ENCODE measurements at places on chromosomes 2 and 18. TPM values are rescaled to one million over a fixed set of nuclear protein-coding genes. Genes with fewer than 3 reads are reported as not detected.

The GKN1 gene
- total RNA-seq, result not detected

DNA sequence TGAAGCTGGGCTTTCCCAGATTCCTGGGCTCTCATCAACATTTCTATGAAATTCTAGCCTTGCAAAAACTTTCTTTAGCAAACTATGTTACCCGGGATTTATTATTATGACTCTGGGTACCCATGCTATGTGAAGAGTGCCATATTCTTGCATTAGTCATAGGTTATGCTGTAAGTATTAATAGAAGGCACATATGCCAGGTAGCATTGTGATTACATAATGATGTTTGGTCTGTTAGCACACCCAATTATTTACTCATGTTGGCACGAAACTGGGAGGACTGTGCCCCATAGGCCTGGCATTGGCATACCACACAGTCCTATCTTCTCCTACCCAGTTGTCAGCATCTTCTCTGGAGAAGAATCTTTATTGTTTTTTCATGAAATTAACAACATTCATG is 171.0 kb downstream of the SLC4A3 start:
- no peaks in the 10 kb centered on the region for H3K4me1 ChIP-seq
- H3K36me3 ChIP-seq, result no peaks in the 10 kb centered on the region
- DNase-seq, result no peak
- H3K27me3 ChIP-seq, result peaks cover 5% of the 10 kb centered on the region

The GCG gene
- not detected for total RNA-seq

- no peaks in the 10 kb centered on the region for H3K36me3 ChIP-seq
- no peak for DNase-seq
- H3K4me3 ChIP-seq, result no peak overlapping the region
- no peak overlapping the region for H3K27ac ChIP-seq
- H3K27me3 ChIP-seq, result no peaks in the 10 kb centered on the region
Observed at GRCh38 chr2:145422576-145422975, 902.7 kb upstream of the ZEB2 start.

DNA sequence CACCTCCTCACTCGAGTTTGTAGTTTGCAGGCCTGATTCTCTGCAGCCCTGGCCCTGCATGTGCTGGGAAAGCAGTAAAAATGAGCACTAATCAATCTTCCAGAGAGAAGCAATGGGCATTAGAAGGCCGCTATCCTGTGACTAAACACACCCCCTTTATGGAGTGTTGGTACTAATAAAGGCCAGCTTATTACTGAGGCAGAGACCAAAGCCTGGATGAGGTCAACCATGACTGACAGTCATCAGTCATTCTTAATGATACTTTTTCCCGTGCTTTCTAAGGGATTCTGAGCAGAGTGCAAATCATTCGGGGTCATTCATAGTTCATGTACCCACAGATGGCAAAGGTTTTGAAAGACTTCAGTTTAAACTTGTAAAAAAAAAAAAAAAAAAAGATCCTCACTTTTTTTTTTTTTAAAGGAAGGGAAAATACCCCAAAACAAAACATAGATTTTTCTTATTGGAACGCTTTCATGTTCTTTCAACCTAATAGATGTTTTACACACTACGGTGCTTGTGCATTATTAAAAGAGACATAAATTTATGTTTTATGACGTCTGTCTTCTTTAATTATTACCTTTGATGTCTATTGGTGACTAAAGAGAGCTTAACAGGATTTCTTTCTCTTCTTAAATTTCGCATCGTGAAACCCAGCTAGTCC is 13.2 kb downstream of the TSHZ1 start:
- H3K27ac ChIP-seq, result no peak overlapping the region
- H3K4me3 ChIP-seq, result no peak overlapping the region
- DNase-seq, result no peak
- H3K4me1 ChIP-seq, result peaks cover 18% of the 10 kb centered on the region
- H3K27me3 ChIP-seq, result no peaks in the 10 kb centered on the region

GRCh38 chr2:69033461-69034095 is 20.6 kb downstream of the ANTXR1 start:
- peaks cover 42% of the 10 kb centered on the region for H3K4me1 ChIP-seq
- H3K36me3 ChIP-seq, result no peaks in the 10 kb centered on the region
- H3K4me3 ChIP-seq, result no peak overlapping the region
- H3K27me3 ChIP-seq, result no peaks in the 10 kb centered on the region
- H3K27ac ChIP-seq, result peak overlapping the region; percentile 47

DNA sequence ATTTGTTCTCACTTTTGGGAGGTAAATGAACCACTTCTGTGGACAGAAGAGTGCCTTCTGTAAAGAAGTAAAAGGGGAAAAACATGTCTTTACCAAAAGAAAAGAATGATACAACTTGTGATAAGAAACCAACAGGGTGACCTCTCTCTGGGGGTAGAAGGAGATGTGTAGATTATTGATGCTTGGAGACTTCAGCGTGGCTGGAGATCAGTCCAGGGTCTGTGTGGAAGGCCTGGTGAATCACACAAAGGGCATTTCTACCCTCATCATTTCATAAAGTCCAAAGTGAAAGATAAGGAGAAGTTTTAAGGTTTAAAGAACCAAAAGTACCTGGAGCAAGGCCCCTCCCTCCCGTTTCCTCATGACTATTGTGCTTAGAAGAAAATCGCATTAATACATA is 142.5 kb downstream of the NCK2 start:
- no peaks in the 10 kb centered on the region for H3K36me3 ChIP-seq
- H3K27me3 ChIP-seq, result no peaks in the 10 kb centered on the region
